Activated CD8-positive, alpha-beta T cell treated with anti-CD3 and anti-CD28 coated beads for 36 hours (primary cell): ENCODE measurements at places on chromosomes 6 and 20. TPM values are rescaled to one million over a fixed set of nuclear protein-coding genes. Genes with fewer than 3 reads are reported as not detected.

KCNG1 gene
- 1.8 TPM for total RNA-seq

GRCh38 chr6:131470534-131470933 is 102.5 kb upstream of the ARG1 start:
- DNase-seq = no peak

- DNase-seq = no peak
Measured at GRCh38 chr6:24472181-24472580, 17.2 kb downstream of the GPLD1 start.

- DNase-seq = no peak
Measured at GRCh38 chr6:21732731-21733130, 139.2 kb downstream of the SOX4 start.

DNA sequence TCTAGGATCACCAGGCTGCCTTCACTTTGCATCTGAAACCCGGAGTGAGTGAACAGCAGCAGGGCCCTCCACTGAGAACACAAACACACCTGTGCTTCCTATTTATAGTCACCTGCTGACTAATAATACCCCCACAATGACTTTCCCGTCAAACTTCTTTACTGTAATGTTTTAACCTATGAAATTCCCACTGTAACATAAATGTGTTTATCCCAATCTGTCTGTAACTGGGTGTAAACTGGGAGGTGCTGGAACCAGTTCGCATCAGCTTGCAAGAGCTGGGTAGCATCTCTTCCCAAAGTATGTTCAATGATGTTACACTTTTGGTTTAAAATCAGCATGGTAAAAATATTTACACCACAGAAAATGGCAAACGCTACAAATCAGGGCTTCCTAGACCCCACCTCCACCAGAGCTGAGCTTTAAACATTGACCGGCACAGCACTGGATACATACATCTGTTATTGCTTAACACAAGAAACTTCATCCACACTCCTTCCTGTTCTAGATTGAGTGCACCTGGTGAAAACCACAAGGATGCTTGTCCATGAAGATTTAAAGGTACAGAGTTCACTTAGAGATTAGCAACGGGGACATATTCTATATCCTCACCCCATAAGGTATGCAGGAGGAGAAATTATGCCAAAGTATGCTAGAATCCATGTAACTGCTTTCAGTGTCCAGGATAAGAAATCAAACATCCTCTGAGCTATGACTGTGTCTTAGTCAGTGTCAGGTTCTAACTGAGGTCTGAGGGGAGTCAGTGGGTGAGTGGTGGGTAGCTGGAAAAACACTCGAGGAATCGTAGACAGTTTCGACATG is 79.0 kb downstream of the ALDH8A1 start:
- no peak for DNase-seq

GRCh38 chr20:8808202-8808535 is 260.7 kb upstream of the PLCB4 start:
- no peak for DNase-seq

IRF4 gene
- total RNA-seq = 439 TPM

GNMT gene
- total RNA-seq = 0.38 TPM

PRSS16 gene
- total RNA-seq = 1.9 TPM

DNA sequence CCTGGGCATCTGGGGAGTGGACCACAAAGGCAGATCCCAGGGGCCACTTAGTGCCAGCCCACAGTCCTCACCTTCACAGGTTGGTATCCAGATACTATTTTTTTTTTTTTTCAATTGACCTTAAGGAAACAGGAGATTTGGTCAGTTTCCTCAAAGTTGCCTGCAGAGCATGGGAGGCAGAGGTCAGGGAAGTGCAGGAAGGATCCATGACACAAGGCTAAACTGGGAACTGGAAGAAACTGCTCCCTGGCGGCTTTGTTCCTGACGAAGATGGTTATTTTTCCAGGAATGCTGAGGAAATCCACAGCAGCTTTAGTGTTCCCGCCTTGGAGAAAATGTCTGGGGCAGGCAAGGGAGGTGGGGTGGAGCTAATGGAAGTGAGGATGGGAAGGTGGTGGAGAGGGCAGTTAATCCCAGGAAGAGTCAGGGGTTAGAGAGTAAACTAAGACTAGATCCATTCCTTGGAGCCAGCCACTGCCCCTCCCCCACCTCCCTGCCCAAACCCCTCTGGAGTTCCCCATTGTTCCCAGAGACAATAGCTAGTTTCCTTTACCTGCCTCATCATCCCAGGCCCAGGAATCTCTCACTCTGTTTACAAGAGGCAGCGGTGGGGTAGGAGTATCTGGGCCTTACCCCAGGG is 14.3 kb upstream of the MYMX start:
- DNase-seq = no peak

GATA5 gene
- not detected for total RNA-seq

DNA sequence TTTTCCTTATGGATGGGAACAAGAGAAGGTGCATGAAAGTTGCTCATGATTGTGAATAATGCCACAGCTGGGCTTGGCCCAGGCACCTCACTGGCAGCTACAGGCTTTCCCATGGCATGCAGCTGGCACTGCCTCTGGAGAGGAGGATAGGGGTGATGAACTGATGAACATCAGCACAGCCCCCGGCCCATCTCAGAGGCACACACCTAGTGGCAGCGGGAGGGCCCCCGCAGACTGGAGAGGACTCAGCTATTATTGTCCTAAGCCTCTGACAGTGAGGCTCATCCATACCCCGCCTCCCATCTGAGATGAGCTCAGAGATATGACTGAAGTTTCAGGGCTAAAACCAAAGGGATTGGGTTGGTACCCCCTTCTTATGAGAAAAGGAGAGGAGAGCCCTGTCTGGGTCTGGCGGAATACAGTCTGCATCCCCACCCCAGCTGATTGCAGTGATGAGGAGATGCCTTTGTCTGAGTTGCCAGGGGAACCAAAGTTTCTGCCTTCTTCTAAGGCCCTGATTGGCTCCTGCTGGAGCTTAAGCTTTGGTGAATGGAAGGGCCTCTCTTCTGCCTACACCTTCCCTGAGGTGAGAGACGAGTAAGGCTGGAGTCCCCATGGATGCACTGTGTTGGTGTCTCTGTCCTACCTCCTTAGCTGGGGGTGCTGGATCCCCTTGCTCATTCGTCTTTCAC is 27.6 kb upstream of the EPB41L1 start:
- no peak for DNase-seq

DNA sequence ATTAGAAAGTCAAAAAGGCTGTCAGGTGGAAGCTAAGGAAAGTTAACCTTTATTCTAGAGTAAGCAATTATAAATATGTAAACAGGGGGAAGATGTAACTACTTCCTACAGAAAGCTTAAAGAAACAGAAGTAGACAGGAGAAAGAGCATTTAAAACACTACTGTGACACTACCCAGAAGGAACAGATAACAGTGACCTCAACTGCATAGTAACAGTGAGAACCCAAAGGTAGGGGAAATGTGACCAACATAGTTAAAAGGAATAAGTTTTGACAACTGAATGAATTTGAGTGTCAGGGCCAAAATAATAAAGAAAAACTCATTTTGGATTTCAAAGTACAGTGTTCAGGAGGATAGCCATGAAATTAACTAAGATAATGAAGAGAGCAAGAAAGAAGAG is 43.5 kb downstream of the IBTK start:
- DNase-seq = no peak

GRCh38 chr6:100175814-100176310 is 181.8 kb upstream of the MCHR2 start:
- DNase-seq = no peak

DNA sequence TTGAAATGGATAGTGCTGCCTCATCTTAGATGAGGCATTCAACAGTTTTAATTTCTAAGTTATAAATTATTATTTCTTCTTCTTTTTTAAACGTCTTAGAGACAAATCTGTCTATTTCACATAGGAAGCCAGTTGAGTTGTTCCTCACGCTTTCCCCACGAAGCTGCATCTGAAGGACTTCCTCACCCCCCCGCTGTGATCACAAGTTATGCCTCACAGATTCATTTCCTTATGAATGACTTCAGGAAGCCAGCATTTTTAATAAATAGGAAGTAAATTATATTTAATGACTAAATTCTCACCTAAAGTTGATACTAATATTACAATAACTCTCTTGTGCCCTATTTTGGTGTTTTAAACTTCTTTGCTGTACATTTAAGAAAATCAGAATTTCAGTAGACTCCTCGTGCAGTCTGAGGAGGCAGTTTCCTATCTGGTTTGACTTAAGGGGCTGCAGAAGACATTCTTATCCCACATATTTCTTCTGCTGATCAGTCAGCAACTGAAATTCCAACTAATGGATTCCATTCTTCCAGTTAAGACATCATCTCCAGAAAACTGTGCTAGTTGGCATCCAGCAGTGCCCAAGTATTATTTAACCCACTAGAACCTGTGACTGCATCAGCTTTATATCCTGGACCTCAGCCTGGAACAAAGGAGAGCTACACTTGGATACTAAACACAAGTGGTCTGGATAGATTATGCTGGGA is 182.7 kb upstream of the CCN2 start:
- DNase-seq = no peak

DNA sequence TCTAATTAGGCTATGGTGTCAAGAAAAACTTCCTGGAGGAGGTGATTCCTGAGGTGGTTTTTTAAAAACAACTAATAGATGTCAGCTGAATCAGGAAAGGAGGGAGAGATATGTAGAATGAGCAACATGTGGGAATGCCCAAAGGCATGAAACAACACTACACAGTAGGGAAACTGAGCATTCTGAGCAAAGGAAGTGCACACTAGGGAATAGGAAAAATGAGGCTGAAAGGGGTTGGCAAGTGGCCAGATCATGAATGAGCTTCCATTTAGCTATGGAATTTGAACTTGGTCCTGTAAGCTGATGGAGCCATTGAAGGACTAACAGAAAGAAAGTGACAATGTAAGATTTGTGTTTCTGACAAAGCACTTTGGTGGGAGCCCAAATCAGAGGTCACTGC is 16.9 kb upstream of the SLC35F1 start:
- DNase-seq = no peak

DNA sequence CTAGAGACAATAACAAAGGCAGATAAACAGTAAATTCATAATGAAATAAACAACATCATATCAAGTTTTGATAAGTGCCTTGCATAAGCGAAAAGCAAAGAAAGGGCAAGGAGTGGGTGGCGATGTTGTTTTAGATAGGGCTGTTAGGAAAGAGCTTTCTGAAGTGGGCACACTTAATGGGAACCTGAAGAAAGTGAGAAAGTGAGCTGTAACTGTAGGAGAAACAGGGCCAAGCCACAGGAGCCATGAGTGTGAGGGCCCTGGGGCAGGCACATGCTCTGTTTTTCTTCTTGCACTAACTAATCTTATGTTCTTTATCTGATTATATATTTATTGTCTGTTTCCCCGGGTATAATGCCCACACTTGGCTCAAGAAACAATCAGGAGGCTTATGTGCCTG is 193.4 kb upstream of the SUPT3H start:
- DNase-seq = peak; percentile 20

- DNase-seq = peak; percentile 98
Measured at GRCh38 chr6:33204415-33205190, at the start of gene HSD17B8. HSD17B8 (plus strand) TSS chr6:33204655; CDS start chr6:33204669, 14 bp downstream.
